NCI-H526 (cell line): ENCODE measurements at places on chromosomes 5 and 9.

- DNase-seq = peak; percentile 43
These were observed 8.0 kb upstream of the DCP2 start for GRCh38 chr5:112968411-112969106.

- no peak for DNase-seq
These were observed 91.4 kb downstream of the TSSK1B start for GRCh38 chr5:113343343-113343742.

DNA sequence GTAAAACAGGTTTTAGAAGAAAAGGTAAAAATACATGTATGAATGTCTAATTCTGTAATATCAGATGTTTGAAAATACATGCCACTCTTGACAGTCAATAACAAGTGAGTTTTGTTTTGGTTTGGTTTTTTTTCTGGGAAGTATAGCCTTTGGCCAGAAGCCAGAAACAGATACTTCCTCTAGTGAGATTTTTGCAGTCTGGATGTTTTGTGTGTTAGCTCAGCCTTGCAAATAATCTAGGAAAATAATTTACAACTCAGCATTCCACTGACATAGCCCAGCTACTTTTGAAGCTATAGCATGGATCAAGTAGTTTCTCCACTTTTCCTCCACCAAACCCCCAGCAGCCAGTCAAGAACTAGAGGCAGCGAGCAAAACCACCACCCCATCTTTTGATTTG lies 56.7 kb downstream of the SLC1A1 start:
- DNase-seq = no peak

DNA sequence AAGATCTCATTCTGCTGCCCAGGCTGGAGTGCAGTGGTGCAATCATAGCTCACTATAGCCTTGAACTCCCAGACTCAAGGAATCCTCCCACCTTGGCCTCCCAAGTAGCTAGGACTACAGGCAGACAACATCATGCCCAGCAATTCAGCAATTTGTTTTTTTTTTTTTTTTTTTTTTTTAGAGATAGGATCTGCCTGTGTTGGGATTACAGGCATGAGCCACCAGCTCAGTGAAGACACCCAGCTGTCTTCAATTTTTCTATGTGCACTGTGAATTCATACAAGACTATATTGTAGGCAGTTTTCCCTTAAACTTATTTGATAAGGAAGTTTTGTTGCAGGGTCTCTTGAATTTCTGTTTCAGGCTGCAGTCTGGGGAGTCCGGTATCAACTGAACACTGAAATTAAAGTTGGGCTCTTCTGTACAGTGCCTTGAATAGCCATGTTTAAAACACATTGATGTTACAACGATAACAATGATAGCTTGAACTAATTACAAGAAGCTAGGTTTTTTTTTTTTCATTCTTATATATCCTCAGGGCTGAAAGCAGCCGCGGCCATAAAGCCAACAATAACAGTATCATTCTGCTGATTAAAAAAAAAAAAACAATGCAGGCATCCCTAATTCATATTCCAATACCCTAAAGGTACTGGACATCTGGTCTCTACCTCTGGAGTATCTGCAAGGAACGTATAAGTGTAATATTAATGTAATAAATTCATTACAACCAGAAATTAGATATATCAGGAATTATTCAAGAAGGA lies 63.5 kb downstream of the MPDZ start:
- no peak for DNase-seq

GRCh38 chr5:133952729-133953567 lies 15.5 kb downstream of the C5orf15 start:
- no peak for DNase-seq

- DNase-seq = no peak
These were observed 71.2 kb upstream of the COX7C start for GRCh38 chr5:86546582-86546981.

DNA sequence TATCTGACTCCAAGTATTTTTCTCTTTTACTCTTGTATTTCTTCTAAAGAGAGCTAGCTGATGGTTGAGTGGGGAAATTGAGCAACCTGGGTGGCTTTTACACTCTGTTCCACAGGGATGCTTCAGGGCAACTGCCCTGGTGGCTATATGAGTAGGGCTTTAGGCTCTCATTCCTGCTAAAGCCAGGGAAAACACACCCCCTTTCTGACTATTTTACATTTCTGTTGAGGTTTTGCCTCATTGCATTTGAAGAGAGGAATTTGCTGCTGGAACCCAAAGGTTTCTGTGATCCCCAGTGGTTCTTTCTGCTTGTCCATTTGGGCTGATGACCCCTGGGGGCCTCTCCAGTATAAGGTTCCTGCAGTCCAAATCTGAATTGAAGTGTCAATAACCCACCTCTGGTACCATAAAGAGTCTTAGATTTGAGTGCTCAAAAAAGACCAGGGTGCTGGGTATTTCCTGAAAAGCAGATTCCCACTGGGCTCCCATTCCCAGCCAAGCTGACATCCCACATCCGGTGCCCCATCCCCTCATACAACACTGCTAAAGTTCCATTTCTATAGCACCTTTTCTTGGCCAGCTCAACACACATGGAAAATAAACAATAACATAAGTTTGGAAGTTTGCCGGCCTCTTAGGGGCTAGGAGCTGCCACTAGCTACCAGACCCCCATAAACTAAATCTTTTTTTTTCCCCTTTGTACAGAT lies 59.5 kb downstream of the PAPPA start:
- no peak for DNase-seq

GRCh38 chr5:142040285-142040684 lies 27.5 kb upstream of the GNPDA1 start:
- no peak for DNase-seq

GRCh38 chr9:88954066-88954465 lies 37.2 kb upstream of the S1PR3 start:
- DNase-seq = no peak

GRCh38 chr5:8188874-8189565 lies 320.1 kb downstream of the MTRR start:
- DNase-seq = no peak

GRCh38 chr9:95266649-95267048 lies 50.9 kb downstream of the FANCC start:
- no peak for DNase-seq

DNA sequence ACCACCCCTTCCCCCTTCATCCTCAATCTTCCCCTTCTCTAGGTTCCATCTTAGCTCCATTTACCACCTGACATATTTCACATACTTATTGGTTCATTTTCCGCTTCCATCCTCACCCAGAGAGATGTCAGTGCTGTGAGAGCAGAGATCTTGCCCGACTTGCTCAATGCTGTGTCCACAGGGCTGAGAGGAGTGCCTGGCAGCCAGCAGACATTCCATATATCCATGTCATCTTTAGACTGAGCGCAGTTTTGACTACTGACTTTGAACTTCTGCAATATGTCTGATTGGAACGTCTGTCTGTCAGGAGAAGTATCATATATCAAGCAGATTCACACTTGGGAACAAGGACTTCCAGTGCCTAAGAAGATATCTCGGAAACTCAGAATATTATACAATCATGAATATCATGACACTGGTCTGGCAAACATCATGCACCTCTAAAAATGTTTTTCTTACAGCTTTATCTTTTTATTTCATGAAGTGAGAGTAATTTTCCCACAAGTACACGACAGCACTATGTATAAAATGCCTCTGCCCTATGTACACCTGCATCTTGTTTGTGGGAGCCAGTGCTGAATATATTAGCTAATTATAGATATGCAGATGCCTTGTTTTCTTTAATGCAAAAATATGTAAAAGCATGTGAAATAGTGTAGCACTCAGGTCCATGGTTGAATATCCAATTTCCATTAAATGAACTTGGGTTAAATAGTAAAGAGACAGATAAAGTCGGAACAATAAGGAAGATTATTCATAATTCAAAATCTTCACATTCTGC lies 454.0 kb upstream of the DAP start:
- DNase-seq = peak; percentile 52

DNA sequence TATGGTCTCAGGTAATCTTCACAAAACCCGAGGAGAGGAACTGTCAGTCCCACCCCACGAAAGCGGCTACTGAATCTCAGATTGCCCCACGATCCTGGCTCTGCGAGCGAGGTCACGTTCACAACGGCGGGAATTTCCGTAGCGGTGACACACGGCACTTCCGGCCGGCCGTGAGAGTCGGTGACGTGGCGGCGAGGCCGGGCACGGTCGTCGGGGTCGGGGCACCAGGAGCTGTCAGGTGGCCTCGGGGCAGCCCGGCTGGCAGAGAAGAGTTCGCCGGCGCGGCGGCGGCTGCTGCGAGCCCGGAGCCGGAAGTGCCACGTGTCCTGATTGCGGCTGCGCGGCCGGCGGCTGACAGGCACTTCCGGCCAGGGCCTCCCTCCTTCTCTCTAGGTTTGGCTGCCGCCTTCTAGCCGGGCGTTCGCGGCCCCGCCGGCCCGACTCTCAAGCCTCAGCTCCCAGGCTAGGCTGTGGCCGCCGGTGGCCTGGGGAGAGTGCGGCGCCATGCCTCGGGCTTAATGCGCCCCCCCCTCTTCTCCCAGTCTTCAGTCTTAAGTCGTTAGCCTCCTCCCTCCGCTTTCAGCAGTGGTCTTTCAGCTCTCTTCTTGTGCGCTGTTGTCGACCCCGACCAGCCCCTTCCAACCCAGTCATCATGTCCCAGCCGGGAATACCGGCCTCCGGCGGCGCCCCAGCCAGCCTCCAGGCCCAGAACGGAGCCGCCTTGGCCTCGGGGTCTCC lies at the start of gene SEC24A:
TSS of gene SEC24A (plus strand) at position 361 of the 738 bp plus-strand sequence. CDS start at position 653, 292 bp downstream.
- peak; percentile 88 for DNase-seq

DNA sequence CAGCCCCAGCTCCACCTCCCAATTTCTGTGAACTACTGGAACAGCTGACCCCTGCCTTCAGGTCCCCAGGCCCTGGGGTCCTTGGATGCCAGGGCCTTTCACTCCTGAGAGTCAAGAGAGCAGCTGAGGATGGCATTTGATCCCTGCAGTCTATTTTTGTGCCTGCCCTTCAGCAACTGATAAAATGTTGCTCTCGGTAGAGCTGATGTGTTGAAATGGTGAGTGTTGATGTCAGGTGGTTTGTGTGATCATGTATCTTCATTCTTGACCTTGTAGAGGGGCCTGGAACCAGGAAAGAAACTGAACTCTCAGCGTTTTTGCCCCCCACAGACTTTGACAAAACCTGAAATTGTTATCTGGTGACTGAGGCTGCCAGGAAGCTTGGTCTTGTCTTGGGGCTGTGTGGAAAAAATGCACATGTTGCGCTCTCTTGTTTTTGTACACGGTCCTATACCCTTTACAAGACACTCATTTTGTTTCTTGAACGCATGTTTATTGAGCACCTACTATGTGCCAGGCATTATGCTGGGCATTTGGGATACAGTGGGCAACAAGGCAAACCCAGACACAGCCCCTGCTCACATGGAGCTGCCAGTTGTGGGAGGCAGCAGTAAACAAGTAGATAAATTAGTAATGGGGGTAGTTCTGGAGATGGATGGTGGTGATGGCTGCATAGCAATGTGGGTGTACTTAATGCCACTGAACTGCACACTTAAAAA lies 78.3 kb downstream of the PPARGC1B start:
- no peak for DNase-seq

DNA sequence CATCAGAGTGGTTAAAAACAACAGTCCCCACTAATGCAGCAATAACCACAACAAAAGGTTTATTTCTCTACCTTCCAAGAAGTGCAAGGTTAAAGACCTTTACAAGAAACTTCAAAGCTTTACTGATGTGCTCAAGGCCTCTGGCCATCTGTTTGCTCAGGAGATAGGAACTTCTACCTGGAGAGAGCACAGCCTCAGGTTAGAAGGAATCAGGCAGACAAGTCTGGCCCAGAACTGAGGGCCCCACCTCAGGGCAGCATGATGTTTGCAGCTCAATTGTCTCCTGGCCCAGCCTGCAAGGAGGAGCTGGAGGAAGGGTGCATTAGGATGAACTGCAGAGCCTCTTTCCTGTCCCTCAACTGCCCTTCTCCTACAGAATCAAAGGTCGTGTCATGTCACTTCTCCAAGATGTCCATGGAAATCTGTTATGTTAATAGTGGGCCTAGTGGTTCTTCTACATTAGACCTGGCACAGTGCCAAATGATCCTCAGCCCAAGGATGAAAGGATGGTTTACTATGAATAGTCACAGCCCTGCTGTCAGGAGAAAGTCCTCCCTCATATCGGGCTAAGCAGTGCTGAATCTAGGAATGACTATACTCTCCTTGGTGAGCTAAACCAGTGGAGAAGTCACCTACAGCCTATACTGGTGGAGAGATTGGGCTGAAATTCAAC lies 98.9 kb upstream of the NTRK2 start:
- no peak for DNase-seq

- no peak for DNase-seq
These were observed 166.8 kb downstream of the NNT start for GRCh38 chr5:43769571-43770355.

DNA sequence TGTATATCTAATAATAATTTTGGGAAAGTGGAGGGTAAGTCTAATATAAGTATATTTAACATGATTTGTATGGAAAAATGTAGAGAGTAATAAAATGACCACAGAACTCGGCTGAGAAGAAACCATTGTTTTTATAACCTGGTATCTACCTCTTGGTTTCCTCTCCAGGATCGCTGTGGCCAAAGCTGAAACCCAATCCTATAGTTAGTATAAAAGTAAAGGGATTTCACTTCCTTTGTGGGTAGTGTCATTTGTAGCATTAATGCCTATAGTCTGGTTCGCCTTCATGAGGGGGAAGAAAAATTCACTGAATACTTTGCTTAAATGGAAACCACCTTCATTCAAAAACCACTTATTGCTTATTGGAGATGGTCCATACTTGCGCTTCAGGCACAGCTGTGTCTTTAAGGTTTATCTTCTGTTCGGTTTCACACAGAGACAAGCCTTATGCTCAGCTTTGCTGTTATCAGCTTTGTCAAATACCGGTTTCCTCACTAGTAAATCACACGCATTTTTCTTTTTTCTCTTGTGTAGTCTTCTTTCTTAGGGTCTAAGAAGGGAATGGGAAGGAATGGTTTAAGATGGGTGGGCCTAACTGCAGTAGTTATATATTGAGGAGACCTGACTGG lies 12.1 kb downstream of the PIK3R1 start:
- no peak for DNase-seq
